Right renal cortex interstitium (tissue), 3 donors: ENCODE measurements at places on chromosomes 4 and X.

DNA sequence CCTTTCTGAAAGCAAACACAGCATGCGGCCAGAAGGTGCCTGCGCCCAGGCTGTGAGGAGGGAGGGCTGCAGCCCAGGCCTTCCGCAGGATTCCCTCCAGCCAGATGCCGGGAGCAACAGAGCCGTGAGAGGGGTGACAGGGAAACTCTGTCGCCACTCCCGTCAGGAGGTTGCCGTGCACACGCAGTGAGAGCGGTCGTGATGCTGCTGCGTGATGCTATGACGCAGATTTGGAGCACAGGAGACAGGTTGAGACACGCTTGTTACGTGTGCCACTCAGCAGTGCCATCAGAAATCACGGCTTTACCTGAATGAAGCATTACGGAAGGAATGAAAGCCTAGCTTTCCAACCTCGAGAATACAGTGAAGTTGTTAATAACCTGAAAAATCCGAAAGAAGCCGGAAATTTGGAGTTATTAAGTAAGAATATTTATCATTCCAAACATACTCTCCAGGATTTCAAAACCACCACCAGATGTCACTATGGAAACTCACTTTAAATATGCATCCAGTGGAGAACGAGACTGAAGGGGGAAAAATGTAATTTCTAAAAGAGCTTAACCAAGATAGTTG, 54.4 kb downstream of the FAT1 start:
- no peak for DNase-seq

GRCh38 chrX:40109288-40110008, 11.7 kb upstream of the BCOR start:
- no peak for DNase-seq

- no peak for DNase-seq
Observed at GRCh38 chrX:2705046-2705832, 14.1 kb downstream of the CD99 start.

GRCh38 chr4:41420541-41420940, 117.4 kb upstream of the LIMCH1 start:
- DNase-seq, result no peak
